ENCODE measurements at places on chromosomes 11 and 22.
A peak's percentile ranks its signal among the peaks of the same experiment; 100 is the strongest.

GRCh38 chr22:31637891-31638618, 24.0 kb downstream of the PISD start:
- DNase-seq = no peak

DNA sequence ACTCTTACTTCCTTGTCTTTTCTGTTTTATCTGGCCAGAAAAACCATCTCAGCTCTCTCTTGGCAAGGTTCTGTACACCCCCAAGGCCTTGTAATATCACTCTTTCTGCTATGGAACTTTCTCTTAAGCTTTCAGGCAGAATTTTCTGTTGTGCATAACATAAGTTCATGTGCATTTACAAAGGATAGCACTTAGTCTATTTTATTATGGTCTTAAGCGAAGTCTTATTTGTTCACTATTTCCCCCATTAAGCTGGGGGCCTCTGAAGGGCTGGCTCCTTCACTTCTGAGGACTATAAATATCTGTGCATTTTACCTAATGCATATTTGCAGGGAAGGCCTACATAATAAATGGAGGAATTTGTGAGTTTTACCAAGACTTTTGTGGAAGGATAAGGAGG, 1393.4 kb downstream of the FAM181B start:
- no peak for DNase-seq

- no peak for DNase-seq
These were observed 253.0 kb upstream of the CCDC179 start for GRCh38 chr11:23112987-23113886.

- DNase-seq = no peak
These were observed 11.6 kb upstream of the EXT2 start for GRCh38 chr11:44083906-44084305.

GRCh38 chr11:71245601-71246391, 6.6 kb downstream of the SHANK2 start:
- peak; percentile 64 for DNase-seq
